Esophagus muscularis mucosa (tissue), 4 donors: ENCODE measurements at places on chromosomes 1 and 21.
A peak's percentile ranks its signal among the peaks of the same experiment; 100 is the strongest.

GRCh38 chr21:21101911-21102310 is 103.7 kb downstream of the NCAM2 start:
- no peak for DNase-seq
- no peaks in the 10 kb centered on the region for H3K36me3 ChIP-seq
- no peaks in the 10 kb centered on the region for H3K4me1 ChIP-seq
- no peaks in the 10 kb centered on the region for H3K27me3 ChIP-seq

- no peaks in the 10 kb centered on the region for H3K27me3 ChIP-seq
- H3K27ac ChIP-seq = no peak overlapping the region
- DNase-seq = no peak
- H3K4me1 ChIP-seq = peaks cover 7% of the 10 kb centered on the region
- H3K36me3 ChIP-seq = no peaks in the 10 kb centered on the region
Measured at GRCh38 chr1:99424087-99424486, 159.8 kb downstream of the PLPPR4 start.

- H3K4me1 ChIP-seq = no peaks in the 10 kb centered on the region
- H3K36me3 ChIP-seq = no peaks in the 10 kb centered on the region
Measured at GRCh38 chr1:11525151-11525505, 46.2 kb downstream of the DISP3 start.

GRCh38 chr21:36070999-36071398 is 1.2 kb downstream of the CBR1 start:
- peaks cover 19% of the 10 kb centered on the region for H3K36me3 ChIP-seq
- no peak for DNase-seq
- H3K27ac ChIP-seq = no peak overlapping the region

DNA sequence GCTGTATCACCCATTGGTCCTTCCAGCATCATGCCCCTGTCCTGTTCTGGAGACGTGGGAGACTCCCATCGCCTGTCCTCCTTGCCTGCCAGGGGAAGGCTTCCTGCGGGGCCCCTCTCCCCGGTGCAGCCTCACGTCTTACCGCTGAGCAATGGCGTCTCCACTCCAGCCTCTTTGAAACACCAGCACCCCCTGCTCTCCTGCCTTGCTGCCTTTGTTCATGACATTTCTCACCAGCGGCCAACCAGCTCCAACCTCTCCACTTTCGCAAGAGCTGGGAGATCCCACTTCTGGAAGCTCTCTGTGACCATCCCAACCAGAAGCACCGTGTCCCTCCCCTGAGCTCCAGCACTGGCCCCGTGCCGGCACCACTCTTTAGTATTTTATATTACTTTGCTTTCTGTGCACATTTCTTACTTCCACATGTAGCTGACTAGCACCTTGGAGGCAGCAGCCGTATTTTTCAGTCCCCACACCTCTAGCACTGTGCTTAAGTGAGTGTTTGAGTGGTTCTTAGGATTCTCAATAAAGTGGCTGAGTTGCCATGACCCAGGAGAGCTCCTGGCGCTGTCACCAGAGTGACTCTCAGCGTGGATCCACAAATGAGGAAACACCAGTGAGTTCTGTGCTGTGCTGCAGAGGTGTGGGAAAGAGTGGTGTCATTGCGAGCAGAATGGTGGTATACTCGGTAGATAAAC is 83.5 kb downstream of the ATP5PO start:
- no peak overlapping the region for H3K4me3 ChIP-seq
- no peaks in the 10 kb centered on the region for H3K27me3 ChIP-seq
- H3K36me3 ChIP-seq = peaks cover 53% of the 10 kb centered on the region
- no peak overlapping the region for H3K27ac ChIP-seq
- no peak for DNase-seq

- H3K4me1 ChIP-seq = peaks cover 20% of the 10 kb centered on the region
- no peak overlapping the region for H3K27ac ChIP-seq
- DNase-seq = no peak
- H3K36me3 ChIP-seq = no peaks in the 10 kb centered on the region
Measured at GRCh38 chr21:44291936-44292811, 6.5 kb downstream of the AIRE start.

DNA sequence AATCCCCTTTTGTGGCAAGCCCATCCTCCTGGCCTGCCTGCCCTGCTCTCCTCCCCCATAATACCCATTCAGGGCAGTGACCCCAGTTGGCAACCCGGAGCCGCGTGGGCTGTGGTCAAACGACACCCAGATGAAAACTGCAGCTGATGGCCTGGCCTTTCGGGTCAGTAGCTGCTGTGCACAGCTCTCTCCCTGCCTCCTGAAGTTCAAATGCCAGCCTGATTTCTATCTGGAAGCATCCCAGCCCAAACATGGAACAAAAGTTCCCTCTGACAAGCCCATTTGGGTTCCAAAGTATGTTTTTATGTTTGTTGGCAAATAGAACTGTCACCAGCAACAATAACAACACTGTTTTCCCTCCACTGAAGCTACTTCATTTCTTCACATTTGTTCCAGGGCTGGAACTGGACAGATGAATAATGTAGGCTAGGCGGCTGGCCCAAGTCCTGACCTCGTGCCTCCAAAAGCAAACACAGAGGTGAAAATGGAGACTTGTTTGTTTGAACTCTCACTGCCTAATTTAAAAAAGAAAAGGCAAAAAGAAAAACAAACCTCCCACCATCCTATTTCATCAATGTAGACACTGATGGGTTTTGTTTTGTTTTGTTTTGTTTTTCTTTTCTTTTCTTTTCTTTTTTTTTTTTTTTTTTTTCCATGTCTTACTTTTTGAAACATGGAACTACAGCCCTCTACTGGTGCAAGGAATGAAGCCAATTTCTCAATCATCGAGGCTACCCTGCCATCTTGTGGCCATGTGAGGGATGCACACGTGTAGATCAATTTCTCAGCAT is 179.0 kb downstream of the ADSS2 start:
- no peak for DNase-seq
- H3K36me3 ChIP-seq = no peaks in the 10 kb centered on the region
- H3K27me3 ChIP-seq = no peaks in the 10 kb centered on the region
- H3K4me3 ChIP-seq = no peak overlapping the region
- H3K27ac ChIP-seq = peak overlapping the region; percentile 70

DNA sequence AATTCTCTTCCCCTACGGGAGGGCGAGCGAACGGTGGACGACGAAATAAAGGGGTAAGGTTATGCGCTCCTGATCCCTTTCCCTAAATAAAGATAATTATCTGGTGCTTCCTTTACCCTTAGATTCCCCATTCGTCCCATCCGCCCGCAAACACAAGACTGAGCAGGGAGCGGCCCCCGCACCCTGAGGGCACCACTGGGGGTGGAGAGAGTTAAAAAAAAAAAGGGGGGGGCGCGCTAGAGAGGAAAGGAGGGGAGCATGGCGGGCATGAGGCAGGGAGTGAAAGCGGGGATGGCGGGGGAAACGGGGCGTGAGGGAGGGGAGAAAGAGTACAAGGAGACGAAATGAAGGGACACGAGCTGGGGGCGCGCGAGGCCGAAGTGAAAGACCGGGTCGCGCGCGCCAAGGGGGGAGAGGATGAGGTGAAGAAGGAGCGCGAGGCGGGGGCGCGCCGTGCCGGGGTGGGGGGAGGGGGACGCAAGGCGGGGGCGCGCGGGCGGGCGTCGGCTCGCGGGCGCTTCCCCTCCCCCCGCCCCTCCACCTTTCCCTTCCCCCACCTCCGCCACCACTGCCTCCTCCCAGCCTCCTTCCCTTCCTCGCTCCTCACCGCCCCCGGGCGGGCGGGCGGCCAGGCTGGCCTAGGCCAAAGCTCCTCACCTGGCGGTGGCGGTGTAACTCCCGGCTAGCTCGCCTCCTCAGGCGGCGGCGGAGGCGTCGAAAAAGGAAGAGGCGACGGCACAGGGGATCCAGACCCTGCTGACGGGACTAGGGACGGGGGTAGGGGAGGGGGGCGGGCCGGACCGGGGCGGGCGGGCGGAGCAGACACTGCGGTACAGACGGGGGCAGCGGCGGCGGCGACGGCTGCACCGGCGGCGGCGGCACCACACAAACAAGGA is 448 bp downstream of the GATAD2B start:
- no peak for DNase-seq
- peaks cover 4% of the 10 kb centered on the region for H3K36me3 ChIP-seq

DNA sequence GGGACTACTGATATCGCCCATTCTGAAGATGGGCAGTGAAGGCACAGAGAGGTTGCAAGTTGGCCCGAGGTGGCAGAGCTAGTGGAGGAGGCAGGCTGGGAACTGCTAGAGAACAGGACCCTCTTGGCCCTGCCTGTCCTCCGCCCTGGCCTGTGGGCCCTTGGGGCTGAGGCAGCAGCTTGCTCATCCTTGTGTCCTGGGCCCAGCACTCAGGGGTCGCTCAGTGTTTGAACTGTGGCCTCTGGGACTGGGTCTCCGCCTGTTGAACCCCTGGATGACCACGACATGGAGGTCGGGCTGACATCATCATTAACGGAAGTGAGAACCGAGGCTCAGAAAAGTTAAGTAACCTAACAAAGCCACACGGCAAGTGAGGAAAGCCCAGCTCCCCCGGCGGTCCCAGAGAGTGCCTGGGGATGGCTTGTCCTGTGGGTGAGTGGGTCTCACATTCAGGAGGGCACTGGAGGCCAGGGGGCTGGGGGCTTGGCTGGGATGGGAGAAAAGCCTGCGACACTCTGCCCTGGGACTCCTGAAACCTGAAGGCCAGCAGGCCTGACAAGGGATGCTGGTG is 23.0 kb upstream of the DDOST start:
- H3K36me3 ChIP-seq = peaks cover under 1% of the 10 kb centered on the region
- peak overlapping the region; percentile 71 for H3K27ac ChIP-seq
- H3K4me1 ChIP-seq = peaks cover 9% of the 10 kb centered on the region
- H3K27me3 ChIP-seq = no peaks in the 10 kb centered on the region

- peaks cover 12% of the 10 kb centered on the region for H3K36me3 ChIP-seq
- peaks cover 21% of the 10 kb centered on the region for H3K4me1 ChIP-seq
- no peaks in the 10 kb centered on the region for H3K27me3 ChIP-seq
- H3K27ac ChIP-seq = peak overlapping the region; percentile 89
Measured at GRCh38 chr1:235971020-235971419, 93.9 kb downstream of the NID1 start.

DNA sequence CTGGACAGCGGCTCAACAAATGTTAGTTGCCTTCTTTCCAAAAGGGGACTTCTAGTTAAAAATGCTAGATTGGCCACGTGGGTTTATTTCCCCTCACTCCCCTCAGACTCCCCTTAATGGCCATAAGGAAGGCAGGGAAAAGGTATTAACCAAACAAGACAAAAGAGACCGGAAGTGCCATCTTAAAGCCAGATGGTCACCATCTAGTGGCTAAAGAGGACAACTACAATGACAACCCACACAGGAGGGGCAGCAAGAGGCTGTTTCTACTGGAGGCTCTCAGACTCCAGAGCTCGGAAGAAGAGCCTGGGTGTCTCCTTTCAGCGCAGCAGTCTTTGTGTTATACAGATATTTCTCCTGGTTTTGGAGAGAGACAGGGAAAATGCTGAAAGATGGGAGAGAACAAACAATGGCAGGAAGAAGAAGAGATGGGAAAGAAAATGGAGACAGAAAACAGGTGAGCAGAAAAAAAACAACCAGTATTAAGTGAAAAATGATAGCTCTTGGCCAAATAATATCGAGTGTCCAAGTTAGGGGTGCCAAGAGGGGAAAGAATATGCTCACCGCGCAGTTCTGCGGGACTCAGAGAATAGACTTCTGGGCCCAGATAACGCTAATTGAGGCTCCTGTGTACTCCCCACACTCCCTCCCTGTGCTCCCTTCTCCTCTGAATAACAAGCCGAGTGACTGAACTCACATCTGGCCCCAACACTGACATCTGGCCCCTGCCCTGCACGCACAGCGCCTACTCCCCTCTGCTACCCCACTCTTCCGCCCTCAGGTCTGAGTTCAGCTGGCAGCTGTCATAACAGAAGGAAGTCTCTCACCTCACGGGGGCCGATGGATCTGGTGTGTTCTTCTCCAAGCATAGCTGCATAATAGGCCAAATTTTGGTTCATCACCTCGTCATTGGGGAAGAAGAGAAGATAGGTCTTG is 9.6 kb downstream of the P3H1 start:
- H3K4me3 ChIP-seq = no peak overlapping the region
- peaks cover 98% of the 10 kb centered on the region for H3K36me3 ChIP-seq
- H3K27ac ChIP-seq = no peak overlapping the region
- DNase-seq = no peak

GRCh38 chr1:33086384-33086850 is 5.5 kb downstream of the AZIN2 start:
- H3K4me3 ChIP-seq = no peak overlapping the region
- no peaks in the 10 kb centered on the region for H3K36me3 ChIP-seq
- no peaks in the 10 kb centered on the region for H3K27me3 ChIP-seq
- H3K4me1 ChIP-seq = peaks cover 18% of the 10 kb centered on the region
